IMR-90 (cell line): ENCODE measurements at places on chromosomes 4 and X.

DNA sequence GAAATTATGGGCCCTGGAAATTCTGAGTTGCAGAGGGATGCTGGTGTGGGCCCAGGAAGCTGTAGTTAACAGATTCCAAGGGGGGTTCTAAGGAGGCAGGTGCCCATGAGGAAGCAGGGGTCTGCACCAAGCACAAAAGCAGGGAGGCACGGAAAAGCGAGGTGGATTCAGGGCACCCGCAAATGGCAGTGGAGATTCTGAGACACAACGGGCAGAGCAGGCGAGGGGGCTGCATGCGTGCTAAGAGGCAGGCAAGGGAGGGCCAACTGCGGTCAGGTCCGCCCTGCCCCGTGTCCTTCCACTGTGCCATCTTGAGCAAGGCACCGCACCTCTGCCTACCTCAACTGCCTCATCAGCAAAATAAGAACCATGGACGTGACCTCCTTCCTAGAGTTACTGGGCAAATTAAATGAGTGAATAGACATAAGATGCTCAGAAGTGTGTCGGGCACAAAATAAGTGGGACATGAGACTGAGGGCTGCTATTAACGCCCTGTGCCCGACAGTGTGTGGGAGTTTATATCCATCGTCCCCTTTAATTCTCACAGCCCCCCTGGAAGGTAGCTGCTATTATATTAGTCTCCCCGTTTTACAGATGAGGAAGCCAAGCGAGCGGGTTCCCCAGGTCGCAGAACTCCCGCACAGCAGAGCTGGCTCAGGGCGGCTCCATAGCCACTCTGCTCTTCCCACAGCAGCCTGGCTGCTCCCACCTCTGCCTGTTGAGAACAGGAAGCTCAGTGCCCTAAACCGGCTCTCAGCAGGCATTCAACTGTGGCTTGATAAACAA, 67.6 kb downstream of the PPP2R2C start:
- DNase-seq: no peak
- H3K4me1 ChIP-seq: no peaks in the 10 kb centered on the region
- H3K36me3 ChIP-seq: no peaks in the 10 kb centered on the region

DNA sequence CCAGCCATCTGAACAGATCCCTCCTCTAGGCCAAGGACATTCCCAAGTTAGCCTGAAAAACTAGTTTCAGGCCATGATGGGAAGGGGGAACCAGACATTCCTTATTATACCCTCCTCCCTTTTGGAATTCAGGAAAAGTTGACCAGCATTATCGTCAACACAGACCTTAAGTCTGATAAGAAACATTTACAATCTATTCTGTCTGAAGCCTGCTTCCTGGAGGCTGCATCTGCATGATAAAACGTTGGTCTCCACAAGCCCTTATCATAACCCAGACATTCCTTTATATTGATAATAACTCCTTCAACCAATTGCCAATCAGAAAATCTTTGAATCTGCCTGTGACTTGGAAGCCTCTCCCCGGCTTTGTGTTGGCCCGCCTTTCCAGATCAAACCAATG, 44.3 kb downstream of the EFHC2 start:
- DNase-seq: no peak
- H3K27ac ChIP-seq: no peak overlapping the region
- no peaks in the 10 kb centered on the region for H3K36me3 ChIP-seq
- no peak overlapping the region for H3K4me3 ChIP-seq
- H3K27me3 ChIP-seq: peaks cover 2% of the 10 kb centered on the region; the same call in 1 of the 2 replicates

GRCh38 chr4:87575408-87575807, 32.9 kb upstream of the DSPP start:
- no peak for DNase-seq
- H3K36me3 ChIP-seq: no peaks in the 10 kb centered on the region
- no peak overlapping the region for H3K4me3 ChIP-seq

- no peaks in the 10 kb centered on the region for H3K27me3 ChIP-seq
- no peak overlapping the region for H3K4me3 ChIP-seq
- no peaks in the 10 kb centered on the region for H3K4me1 ChIP-seq
- no peaks in the 10 kb centered on the region for H3K36me3 ChIP-seq
- H3K27ac ChIP-seq: no peak overlapping the region
- DNase-seq: peak; percentile 7
Observed at GRCh38 chr4:79232540-79232939, 93.3 kb downstream of the NAA11 start.

DNA sequence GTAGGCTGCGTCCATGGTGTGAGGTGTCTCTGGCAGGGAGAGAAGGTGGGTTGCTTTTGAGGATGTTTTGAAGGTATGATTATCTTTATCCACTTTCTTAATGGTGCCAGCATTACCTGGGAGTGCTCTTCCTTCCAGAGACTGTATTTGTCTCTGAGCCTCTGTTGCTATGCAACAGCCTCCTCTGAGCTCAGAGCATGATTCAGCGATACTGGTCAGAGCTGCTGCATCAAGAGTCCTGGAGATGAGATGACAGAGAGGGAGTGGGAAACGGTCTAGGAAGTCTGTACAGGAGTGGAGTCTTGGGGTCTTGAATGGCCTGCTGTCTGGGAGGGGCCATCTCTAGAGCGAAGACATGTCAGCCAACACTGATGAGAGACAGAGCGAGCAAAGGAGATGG, 104.4 kb upstream of the RAB40AL start:
- H3K36me3 ChIP-seq: 0 out of 2 replicates have a peak, but pooled peaks cover 2% of the 10 kb centered on the region
- H3K27me3 ChIP-seq: no peaks in the 10 kb centered on the region; the same call in 1 of the 2 replicates
- H3K4me3 ChIP-seq: no peak overlapping the region
- peak; percentile 77 for DNase-seq

- H3K36me3 ChIP-seq: no peaks in the 10 kb centered on the region
- no peak overlapping the region for H3K4me3 ChIP-seq
- no peak for DNase-seq
- H3K27me3 ChIP-seq: peaks cover 25% of the 10 kb centered on the region
- H3K27ac ChIP-seq: no peak overlapping the region
Observed at GRCh38 chrX:48784726-48785125, 1.7 kb upstream of the GATA1 start.
